HFFc6 (cell line): ENCODE measurements at places on chromosomes 2 and 18. TPM values are rescaled to one million over a fixed set of nuclear protein-coding genes. Genes with fewer than 3 reads are reported as not detected.

GRCh38 chr2:21070341-21071257 is 26.7 kb upstream of the APOB start:
- no peak for DNase-seq

- DNase-seq = no peak
Measured at GRCh38 chr2:162030363-162031190, 43.4 kb downstream of the DPP4 start.

ITPRIPL1 gene
- total RNA-seq = 0.51 to 1.4 TPM (median 0.90 TPM) in 3 replicates

GRCh38 chr18:26941584-26941983 is 76.1 kb upstream of the AQP4 start:
- DNase-seq = no peak

CD226 gene
- total RNA-seq = 0.25 to 0.88 TPM (median 0.32 TPM) in 3 replicates

- DNase-seq = no peak
Measured at GRCh38 chr18:6878556-6879297, 149.2 kb downstream of the ARHGAP28 start.

DNA sequence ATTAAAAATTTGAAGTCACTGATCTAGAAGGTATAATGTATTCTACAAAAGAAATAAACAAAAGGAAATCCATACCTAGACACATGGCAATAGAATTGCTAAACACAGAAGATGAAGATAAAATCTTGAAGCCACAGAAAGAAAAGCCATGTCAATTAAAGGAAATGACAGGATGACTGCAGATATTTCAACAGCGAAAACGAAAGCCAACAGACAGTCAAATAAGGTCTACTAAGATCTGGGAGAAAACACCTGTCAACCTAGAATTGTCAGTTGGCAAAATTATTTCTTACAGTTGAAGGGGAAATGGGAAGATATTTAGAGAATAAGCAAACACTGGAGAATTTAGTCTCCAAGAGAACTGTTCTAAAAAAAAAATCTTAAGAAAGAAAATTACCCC is 39.2 kb downstream of the NETO1 start:
- no peak for DNase-seq

GRCh38 chr2:45191976-45192375 is 182.7 kb upstream of the SIX2 start:
- no peak for DNase-seq

DNA sequence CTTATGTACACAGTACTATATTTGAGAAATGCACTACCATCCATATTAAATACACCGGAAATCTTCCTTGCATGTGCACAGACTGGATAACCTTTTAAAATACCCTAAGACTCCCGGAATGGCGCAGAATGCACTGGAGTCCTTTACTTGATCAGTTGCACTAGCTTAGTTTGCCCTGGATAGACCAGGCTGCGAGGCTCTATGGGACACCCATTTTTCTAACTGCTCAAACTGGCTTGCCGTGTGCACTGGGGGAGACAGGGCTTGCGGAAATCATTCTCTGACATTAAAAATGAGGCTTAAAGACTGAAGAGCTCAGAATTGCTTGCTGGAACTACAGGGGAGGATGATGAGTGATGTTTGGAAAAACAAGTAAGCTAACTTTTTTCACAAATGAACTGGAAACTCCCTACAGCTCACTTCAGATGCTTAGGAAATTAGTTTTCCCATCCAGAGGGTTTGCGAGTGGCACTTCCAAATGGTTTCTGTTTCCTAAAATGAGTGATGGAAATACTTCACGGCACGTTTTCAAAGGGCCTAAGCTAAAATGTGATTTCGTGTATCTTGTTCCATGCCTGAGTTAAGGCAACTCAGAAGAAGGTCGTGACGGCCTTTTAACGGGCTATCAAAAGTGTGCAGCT is 2.7 kb downstream of the NCK2 start:
- no peak for DNase-seq

DNA sequence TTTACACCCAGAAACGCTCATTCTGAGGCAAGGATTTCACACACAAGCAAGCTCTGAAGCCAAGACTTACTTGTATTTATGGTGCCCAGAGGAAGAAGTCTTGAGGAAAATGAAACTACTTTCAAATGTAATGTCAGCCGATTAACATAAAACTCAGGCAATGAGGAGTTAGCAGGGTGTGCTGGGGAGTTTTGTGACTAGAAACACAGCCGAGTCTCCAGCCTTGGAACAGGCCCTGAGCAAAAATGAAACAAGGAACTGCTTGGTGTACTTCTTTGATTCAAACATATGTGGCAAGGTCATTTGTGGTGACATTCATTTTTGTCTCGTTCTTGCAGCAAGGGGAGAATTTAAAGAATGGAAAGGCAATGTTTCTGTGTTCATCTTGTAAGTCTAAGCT is 4.5 kb downstream of the DYTN start:
- DNase-seq = no peak

TEX44 gene
- total RNA-seq = not detected in 2 replicates

MRPL53 gene
- 90.7 and 120 TPM in 2 replicates for total RNA-seq

DNA sequence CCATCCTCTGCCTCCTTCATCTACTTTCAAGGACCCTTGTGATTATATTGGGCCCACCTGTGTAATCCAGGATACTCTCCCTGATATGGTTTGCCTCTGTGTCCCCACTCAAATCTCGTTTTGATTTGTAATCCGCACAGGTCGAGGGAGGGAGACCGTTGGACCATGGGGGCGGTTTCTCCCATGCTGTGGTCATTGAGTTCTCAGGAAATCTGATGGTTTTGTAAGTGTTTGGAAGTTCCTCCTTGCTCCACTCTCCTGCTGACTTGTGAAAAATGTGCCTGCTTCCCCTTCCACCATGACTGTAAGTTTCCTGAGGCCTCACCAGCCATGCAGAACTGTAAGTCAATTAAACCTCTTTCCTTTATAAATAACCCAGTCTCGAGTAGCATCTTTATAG is 42.0 kb upstream of the EML6 start:
- DNase-seq = no peak

DNA sequence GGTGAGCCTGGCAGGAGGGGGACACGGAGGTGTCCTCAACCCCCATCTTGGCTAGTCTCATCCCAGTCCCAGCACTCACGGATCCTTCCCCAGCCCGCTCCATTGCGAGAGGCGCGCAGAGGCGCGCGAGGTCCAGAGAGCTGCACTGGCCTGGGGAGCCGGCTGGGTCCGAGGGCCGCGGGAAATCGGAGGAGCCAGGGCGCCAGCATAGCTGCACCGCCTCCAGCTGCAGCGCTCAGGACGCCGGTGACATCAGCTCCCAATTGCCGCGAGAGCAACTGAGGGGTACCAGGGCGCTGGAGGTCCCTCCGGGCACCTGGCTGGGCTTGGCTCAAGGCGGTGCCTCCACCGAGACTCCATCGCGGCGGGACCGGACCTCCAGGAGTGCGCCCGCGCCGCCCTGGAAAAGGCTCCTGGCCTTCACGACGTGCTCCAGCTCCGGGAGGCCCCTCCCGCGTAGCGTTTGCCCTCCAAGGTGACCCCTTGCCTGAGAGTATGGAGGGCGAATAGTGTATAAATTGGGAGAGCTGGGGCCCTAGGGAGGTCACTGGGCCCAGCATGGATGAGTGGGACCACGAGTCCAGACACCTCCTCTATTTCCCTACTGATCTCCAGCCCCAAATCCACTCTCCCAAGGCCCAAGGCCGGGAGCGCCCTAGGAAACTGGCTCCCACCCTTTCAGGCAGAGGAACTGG is 5.5 kb downstream of the RTKN start:
- no peak for DNase-seq

GKN2 gene
- total RNA-seq = not detected in 3 replicates

HOXD13 gene
- 1.2 and 1.3 TPM in 2 replicates for total RNA-seq

DNA sequence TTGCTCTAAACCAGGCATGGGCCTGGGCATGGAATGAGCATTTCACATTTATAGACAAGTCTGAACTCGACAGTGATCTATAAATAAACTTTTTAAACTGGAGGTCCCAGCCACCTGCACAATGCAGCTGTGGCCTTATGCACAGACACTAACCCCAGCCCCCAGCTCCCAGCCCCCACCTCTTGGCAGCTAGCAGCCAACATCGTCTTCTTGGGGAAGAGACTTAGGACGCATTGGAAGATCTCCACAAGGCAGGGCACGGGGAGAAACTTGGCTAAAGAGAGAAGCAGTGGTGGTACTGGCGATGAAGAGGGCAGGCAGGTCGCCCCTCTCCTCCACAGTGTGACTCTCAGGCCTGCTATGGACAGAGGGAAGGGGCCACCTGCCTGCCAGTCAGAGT is 213.2 kb downstream of the ANAPC1 start:
- no peak for DNase-seq

GRCh38 chr18:27081701-27082100 is 103.4 kb downstream of the CHST9 start:
- DNase-seq = no peak

DNA sequence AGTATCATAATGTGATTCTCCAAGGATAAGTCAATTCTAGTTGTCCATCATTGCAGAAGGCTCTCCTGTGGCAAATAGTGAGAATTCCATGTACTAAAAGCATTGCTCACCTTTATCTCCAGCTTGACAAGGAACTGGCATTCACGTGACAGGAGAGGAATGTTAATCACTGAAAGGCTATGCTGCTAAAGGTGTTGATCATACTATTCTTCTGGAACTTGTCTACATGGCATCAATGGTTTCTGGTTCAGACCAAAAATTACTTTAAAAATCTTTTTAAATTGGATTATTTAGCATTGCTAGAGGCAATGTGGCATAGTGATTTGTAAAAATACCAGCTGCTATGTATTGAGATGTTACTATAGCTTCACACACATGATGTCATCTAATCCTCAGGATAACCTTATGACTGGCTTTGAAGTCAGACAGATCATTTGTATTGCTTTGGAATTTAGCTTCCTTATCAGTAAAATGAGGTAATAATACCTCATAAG is 414.4 kb downstream of the MTX2 start:
- DNase-seq = no peak

GRCh38 chr2:36834731-36835524 is 131.4 kb downstream of the STRN start:
- DNase-seq = no peak

ERICH2 gene
- total RNA-seq = not detected in 2 replicates

FOXD4L1 gene
- 0.31 TPM in 1 of 2 replicates, not detected in the other for total RNA-seq

DNA sequence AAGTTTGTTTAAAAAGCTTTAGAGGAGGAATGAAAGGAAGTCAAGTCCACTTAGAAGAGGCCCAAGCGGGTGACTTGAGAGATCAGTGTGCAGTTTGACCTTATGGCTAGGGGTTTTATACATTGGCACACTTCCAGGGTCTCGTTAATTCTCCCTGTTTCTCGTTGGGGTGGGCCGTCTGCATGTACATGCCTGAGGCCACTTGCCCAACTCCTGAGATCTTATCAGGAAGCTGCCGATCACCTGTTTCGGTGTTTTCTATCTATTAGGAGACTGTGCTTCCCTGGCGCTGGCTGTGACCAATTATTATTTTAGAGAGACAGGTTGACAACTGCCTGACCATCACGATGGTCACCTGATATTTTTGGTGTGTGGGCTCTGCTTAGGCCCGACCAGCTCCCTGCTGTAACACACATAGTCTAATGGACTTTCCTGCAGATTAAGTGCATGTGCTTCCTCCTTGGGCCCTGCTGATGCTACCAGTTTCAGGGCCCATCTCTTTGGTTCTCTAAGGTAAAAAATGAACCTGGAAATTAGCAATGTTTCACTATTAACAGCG is 31.0 kb upstream of the MSH6 start:
- DNase-seq = no peak

CCL20 gene
- total RNA-seq = not detected in 3 replicates

DNAH6 gene
- 0.02 to 0.13 TPM (median 0.05 TPM) in 3 replicates for total RNA-seq

- no peak for DNase-seq
Measured at GRCh38 chr2:101714118-101714517, 16.6 kb downstream of the MAP4K4 start.

- DNase-seq = no peak
Measured at GRCh38 chr18:63099091-63099840, 220.3 kb downstream of the BCL2 start.

DNA sequence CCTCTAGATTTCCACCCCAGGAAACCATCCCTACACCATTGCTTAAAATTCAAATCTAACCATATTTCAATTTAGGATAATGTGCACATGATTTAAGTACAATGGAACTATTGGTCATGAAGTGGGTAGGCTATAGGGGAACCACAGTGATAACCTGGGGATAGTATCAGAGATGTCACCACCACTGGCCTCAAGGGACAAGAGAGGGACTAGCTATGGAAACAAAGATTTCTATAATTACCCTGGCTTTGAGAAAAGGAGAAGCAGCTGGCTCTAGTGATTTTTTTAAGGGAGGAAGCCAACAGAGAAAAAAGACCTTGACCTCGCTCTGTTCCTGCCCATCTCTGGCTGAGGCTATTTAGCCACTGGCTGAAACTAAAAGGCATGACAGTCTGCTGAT is 132.0 kb downstream of the MEP1B start:
- DNase-seq = no peak

GRCh38 chr2:174399171-174399570 is 3.6 kb downstream of the SCRN3 start:
- DNase-seq = peak; percentile 60

HNMT gene
- total RNA-seq = 0.37 to 1.7 TPM (median 1.2 TPM) in 3 replicates

MEP1B gene
- not detected in 2 replicates for total RNA-seq

GAD1 gene
- total RNA-seq = 0.21 to 0.33 TPM in 2 of 3 replicates, not detected in the other

UGT1A10 gene
- total RNA-seq = not detected in 3 replicates

DNA sequence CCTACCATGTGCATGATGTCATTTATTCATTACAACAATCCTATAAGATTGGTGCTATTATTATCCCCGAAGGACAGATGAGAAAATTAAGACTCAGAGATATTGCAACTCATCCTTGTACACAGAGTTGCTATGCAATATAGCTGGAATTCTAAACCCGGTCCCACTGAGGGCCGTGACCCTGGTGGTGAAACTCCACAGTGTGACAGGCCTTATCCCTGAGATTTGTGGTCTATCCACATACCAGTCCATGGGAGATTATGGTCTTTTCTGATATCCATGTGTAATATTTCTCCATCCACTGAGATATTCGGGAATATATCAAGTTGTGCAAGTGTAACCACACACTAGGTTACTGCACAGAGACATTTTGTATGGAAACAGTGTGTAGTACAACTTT is 305.2 kb downstream of the TXNL1 start:
- DNase-seq = no peak

TRAK2 gene
- 43.2 and 51.1 TPM in 2 replicates for total RNA-seq

- no peak for DNase-seq
Measured at GRCh38 chr2:177909962-177910361, 162.6 kb downstream of the PDE11A start.

GRCh38 chr2:12479065-12479601 is 237.6 kb upstream of the TRIB2 start:
- DNase-seq = no peak

DNA sequence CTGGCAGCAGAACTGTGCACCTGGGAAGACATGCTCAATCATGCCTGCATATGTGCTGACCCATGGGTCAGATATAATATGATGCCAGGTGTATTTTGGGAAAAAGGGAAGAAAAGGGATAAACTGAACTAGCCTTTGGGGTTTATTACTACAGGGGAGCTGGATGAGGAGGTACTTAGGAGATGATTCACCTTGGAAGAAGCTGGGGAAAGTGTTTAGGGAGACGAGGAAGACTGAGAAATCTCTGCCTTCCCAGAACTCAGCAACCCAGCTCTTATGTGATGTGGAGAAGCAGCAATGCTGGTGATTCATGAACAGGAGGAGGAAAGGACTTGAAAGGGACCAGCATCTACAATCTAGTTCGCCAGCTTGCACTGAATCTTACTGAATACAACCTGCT is 110.2 kb downstream of the BARD1 start:
- no peak for DNase-seq
